ENCODE measurements at places on chromosomes 4 and X.

DNA sequence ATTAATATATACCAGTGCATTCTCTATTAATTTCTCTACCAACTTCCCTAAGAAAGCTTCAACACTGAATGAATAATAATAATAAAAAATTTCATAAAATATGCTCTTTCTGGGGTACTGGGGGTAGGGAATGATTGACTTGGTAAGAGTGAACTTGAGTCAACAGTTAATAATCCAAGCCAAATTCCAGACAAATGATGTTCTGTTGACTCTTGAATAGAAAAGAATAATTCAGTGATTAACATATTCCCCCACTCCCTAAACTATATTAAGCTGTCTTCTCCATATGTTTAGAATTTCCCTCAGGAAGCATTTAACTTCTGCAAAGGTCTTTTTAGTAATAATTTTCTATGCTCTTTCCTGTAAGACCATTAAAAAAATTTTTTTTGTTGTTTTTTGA is 12.3 kb downstream of the PGRMC2 start:
- no peak for DNase-seq

GRCh38 chr4:57342411-57342810 is 232.2 kb upstream of the IGFBP7 start:
- DNase-seq, result no peak

GRCh38 chr4:139900964-139901376 is 235.4 kb downstream of the MGST2 start:
- DNase-seq, result no peak

DNA sequence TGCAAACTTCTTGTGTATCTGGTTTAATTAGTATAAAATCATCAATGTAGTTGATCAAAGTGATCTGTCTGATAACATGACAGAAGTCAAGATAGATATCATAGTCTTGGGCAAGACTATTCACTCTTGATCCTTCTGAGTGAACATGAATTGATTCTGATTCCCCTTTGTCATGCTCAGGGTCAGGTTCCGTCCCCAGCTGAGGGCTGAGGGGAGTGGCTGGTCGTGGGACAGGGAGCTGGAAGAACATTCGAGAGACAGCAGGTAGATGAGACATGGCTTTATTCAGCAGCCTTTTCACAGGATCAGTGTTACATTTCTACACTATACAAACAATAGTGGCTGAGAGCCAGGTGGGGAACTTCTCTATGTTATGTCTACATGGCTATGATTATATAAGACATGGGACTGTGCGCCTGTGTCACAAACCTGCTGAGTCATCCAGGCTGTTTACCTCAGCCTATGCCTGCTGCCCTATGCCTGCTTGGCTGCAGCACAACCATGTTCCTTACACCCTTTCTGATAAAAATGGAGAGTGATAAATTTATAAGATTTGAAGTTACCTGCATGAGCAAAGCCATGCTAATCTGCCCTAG is 586.9 kb upstream of the NR3C2 start:
- DNase-seq, result no peak

- DNase-seq, result no peak
Measured at GRCh38 chrX:7154041-7154597, 6.2 kb upstream of the PUDP start.

- no peak for DNase-seq
Measured at GRCh38 chrX:39802354-39802753, 295.4 kb downstream of the BCOR start.

- DNase-seq, result no peak
Measured at GRCh38 chr4:156970501-156971164, 966 bp downstream of the PDGFC start.

DNA sequence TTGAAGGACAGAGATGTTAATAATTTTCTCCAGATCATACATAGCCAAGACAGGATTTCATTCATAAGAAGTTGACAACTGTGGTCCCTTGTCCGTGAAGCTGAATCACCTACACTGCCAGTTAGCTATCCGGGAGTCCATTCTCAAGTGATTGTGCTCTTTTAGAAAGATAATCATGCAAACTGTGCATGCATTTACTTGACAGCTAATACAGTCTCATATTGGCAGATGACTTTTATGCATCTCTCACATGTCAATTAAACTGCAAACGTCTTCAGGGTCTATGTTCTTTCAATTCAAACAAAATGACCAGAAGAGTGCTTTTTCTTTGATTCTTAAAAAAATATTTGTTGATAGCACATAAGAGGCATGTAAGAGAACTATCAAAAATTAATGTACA is 1572.9 kb downstream of the C4orf33 start:
- no peak for DNase-seq

DNA sequence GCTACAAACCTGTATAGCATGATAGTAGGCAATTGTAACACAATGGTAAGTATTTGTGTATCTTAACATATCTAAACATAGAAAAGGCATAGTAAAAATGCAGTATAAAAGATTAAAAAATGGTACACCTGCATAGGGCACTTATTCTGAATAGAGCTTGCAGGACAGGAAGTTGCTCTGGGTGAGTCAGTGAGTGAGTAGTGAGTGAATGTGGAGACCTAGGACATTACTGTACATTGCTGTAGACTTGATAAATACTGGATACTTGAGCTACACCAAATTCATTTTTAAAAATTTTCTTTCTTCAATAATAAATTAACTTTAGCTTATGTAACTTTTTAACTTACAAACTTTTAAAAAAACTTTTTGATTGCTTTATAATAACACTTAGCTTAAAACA is 68.2 kb upstream of the MAML3 start:
- no peak for DNase-seq

DNA sequence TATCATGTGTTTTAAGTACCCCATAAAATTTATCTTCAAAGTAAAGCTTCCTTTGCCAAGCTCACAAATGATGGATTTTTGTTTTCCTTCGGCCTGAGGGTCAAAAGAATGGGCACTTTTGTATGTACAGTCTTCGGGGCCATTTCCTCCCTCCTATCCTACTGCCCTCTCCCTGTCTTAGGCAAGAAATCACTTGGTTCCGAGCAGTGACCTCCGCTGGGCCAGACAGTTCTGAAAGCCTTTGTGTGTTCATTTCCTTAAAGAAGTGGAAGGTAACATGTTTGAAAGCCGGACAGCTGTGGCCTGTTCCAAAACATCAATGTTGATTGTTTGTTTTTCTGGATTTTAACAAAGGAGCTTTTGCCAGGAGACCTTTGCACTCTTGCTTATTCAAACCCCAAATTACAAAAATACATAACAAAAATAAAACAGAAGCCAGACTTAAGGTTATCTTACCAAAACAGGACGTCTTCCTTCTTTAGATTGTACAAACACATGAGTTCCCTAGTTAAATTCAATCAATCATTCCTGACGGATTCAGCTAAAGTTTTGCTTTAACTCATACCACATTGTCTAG is 110.6 kb upstream of the LIMCH1 start:
- no peak for DNase-seq

- peak; percentile 72 for DNase-seq
Measured at GRCh38 chrX:44873415-44874276, 658 bp downstream of the KDM6A start.

DNA sequence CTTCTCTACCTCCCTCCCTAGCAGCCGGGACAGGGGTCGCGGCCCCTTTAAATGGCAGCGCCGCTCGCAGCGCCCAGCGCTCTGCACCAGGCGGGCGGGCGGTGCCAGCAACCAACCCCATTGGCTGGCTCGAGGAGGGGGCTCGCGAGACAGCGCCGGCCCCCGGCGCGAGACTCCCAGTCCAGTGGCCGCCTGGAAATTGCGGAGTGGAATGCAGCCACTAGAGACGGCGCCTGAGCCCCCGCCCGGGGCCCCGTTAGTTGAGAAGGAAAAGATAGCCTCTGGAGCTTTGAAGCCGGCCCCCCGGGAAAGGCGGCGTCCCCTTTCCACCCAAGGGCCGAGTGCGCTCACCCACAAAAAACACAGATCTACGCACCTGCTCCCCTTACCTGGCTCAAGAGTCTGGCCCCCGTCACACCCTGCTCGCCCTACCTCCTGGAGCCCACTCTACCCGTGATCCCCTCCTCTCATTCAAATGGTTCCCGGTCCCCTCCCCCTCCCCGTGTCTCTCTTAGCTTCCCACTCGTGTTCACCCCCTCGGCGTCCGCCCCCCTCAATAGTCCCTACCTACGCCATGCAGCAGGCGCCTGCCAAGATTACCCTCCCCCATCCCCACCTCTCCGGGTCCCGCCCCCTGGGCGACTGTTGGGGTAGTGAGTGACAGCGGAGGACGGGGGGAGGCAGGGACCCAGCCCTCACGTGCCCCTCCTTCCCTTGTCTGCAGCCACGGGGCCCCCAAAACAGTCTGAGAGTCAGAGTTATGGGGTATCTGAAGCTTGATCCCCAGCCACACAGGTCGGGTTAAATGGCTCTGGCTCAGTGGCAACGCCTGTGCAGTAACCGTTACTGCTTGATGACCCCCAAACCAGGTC is at the start of gene ZMYM3:
TSS of gene ZMYM3 (minus strand) at position 49 of the 872 bp plus-strand sequence. CDS start 885 bp downstream, outside the sequence.
- peak; percentile 83 for DNase-seq

- DNase-seq, result no peak
Measured at GRCh38 chr4:31275906-31276305, 555.7 kb downstream of the PCDH7 start.

DNA sequence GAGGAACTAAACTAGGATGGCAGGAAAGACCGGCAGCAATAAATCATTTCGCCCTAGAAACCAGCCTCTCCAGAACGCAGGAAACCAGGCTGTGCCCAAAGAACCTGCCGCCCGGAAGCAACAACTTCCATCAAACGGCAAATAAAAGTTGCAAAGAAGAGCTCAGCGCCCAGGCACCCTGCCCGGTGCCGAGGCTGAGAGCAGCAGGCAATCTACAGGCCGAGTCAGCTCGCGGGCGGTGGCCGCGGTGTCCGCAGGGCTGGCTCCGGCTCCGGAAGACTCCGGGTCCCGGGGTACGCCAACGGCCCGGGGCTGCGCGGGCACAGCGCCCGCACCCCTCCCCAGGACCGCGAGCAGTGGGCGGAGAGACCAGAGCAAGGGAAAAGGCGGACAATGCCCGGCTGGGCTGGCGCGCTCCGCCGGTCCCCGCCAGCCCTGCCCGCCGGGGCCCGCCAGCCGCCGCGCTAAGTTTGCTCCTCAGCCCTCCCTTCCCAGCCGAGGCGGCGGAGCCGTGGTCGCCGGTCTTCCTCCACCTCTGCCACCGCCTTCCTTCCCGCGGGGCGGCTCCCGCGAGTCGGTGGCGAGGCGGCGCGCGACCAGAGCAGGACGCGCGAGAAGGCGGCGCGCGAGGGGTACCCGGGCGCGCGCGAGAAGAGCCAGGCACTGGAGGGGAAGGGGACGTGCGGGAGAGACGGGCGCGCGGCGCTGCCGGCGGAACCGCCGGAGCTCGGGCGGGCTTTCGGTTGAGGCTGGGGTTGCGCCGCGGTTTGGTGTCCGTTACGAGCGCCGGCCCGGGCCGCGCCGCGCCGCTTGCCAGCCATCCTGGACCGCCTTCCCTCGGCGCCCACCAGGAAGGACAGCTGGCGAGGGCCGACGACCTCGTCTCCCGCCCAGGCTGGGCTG is 733 bp downstream of the FRYL start:
- peak; percentile 78 for DNase-seq

- DNase-seq, result no peak
Measured at GRCh38 chr4:87058356-87059073, 123.7 kb downstream of the AFF1 start.

DNA sequence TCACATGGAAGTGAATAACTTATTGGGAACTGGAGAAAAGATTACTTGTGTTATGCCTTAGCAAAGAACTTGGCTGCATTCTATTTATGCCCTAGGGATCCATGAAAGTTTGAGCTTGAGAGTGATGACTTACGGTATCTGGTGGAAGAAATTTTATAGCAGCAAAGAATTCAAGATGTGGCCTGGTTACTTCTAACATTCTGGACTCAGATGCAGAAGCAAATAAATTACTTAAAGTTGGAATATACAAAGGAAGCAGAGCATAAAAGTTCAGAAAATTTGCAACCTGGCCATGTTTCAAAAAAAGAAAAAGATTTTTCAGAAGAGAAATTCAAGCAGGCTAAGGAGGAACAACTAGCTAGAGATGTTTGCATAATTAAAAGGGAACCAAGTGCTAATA is 252.3 kb upstream of the WDFY3 start:
- no peak for DNase-seq

- DNase-seq, result no peak
Measured at GRCh38 chr4:139131209-139131870, 45.7 kb downstream of the ELF2 start.

DNA sequence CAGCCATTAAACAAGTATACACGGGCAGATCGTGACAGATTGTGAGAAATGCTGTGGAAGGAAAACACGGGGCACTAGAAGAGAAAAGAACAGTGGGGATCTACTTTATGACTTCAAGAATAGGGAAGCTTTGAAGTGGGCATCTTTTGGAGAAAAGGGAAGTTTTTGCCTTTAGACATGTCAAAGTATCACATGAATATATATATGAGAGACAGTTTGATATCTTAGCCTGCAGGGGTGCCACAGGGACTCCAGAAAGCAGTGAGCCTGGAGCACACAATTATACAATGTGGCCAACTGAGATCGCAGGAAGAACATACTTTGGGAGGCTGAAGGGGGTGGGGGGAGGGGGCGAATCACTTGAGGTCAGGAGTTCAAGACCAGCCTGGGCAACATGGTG is 35.7 kb downstream of the RELL1 start:
- no peak for DNase-seq
